ENCODE measurements at places on chromosomes 12 and 14.

DNA sequence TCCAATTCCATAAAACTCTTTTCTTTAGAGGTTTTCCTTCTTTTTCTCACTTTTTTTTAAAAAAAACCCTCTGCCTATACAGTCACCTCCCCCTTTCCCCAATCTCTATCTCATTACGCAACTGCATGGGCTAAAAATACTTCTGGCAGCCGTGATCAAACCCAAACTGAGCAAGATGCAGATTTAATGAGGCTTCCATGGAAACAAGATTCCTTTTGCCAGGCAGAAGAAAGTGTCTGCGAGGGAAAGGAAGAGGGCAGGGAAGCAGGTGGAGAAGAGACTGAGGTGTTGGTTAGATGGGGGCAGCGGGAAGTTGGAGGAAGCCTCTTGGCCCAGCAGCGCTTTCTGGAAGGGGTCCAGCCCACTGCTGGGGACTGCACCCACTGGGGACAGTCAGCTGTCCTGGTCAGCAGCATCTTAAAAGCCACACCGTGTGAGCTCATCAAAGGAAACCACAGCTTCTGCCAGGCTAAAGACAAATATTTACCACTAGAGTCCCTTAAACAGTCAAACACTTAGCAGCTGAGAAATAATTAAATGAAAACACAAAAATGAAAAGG, 90.4 kb downstream of the SLC8A3 start:
- no peak for DNase-seq

- no peak for DNase-seq
These were observed 380.0 kb downstream of the DIO2 start for GRCh38 chr14:79831195-79831892.

GRCh38 chr14:93592786-93593185, 162.0 kb downstream of the UNC79 start:
- no peak for DNase-seq

DNA sequence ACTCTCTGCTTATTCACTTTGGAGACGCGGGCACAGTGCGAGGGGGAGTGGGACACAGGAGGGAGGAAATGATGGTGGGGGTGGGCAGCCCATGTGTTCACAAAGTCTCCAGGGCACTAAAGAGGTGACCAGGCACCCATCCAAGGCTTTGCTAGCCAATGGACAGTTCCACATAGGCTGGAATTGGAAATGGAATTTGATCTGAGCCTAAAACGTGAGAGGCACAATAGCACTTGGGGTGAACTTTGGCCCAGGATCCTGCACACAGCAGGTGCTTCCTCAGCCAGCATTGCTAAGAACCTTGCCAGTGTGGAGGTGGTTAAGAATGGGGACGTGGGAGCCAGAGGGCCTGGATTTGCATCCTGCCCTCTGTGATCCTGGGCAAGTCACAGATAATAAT, 193.8 kb downstream of the CHST11 start:
- no peak for DNase-seq

DNA sequence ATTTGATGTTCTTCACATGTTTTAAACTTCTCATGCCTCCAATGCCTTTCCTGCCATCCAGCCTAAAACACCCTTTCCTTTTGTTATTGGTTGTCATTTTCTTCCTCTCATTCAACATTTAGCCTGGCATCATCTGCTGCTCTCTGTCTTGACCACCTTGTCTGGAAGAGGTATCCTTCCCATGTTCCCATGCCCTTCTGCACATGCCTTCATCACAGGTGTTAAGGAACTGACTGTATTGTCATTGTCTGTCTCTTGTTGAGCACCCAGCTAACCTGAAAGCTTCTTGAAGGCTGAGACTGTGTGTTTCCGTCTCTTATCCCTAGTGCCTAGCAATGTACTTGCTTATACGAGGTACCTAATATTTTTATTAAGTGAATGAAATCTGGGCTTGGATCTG, 4.5 kb upstream of the LRP1 start:
- no peak for DNase-seq

DNA sequence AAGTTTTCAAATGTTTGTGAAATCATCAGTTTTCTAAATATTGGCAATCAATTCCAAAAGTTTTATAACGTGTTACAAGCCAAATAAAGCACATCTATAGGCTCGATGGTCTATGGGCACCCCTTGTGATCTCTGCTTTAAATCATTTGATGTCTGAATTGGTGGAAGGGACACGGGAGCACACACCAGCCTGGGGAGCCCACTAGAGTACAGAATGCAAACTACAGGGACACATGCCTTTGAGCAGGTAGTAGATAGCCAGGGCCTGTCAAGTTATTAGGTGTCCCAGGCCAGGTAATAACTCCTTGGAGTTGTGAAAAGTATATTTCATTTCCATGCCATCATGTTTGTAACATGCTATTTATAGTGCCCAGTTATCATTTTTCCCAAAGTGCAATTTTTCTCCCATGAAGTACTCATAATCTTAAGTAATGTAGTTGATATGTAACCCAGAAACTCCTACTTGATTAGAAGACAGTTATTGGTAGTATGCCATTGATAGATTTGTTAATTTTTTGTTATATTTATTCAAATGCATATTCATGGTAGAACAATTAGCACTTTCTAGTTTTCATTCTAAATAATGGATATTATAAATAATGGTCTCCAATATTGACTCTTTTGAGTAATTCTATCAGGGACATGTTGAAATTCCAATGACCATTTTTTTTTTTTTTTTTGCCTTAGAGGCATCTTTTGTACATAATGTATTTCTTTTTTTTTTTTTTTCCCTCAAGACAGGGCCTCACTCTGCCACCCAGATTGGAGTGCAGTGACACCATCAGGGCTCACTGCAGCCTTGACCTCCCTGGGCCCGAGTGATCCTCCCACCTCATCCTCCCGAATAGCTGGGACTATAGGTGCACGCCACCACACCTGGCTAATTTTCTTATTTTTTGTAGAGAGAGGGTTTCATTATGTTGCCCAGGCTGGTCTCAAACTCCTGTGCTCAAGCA, 96.9 kb upstream of the FGD4 start:
- DNase-seq, result no peak

DNA sequence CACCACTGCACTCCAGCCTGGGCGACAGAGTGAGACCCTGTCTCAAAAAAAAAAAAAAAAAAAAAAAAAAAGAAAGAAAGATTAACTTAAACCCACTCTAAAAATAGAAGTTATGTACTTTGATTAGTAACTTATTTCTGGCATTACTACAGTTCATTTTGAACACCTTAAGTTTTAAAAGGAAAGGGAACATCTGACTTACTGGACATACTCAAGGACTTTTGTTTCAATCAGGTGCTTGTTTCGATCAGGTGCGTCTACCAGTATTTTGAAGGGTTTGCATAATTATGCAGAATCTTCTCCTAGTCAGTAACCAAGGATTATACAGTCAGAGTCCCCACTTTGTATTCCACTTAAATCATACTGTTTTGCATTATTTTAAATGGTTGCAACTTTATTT, 105.6 kb downstream of the DERA start:
- no peak for DNase-seq

GRCh38 chr12:109639151-109639872, 65.7 kb downstream of the MVK start:
- no peak for DNase-seq

GRCh38 chr12:28144059-28144458, 46.2 kb upstream of the CCDC91 start:
- DNase-seq, result no peak

DNA sequence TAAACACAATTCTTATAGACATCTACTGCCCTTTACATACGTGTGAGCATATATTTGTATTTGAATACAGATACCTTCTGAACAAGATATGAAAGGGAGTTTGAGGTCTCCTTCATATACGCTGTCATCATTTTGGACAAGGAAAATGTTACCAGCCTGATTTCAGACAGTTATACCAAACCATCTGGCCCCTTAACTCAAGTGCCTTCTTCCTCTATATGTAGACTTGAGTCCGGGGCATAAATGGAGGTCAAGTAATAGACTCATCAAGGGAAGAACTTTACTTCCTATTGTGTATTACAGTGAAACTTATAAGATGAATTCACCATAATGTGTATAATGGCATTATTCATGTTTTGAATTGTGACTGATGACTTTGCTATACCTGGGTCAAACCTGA, 52.2 kb downstream of the FAR2 start:
- DNase-seq, result no peak

- DNase-seq, result no peak
These were observed 154.5 kb downstream of the PHLDA1 start for GRCh38 chr12:75876832-75877762.

DNA sequence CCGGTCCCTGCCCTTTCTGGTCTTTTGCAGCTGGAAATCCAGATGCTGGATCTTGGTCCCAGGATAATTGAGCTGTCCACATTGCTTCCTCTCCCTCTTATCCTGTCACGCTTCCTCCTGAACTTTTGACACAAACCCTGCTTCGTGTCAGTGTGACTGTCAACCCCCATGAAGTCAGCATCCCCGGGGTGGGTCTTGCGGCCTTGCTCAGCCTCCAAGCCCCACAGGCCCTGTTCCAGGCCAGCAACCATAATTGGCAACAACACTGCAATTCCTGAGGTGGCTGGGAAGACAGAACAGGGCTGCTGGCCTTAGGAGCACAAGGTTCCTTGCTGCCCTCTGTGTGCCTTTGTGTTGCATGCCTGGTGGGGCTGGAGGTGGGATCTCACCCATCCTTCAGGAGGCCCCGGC, 74.9 kb downstream of the NTF3 start:
- no peak for DNase-seq

- no peak for DNase-seq
These were observed 128.0 kb upstream of the PLXNC1 start for GRCh38 chr12:94020335-94020734.

GRCh38 chr12:27009881-27010301, 4.3 kb downstream of the TM7SF3 start:
- no peak for DNase-seq

- no peak for DNase-seq
These were observed 400.5 kb downstream of the ETNK1 start for GRCh38 chr12:23025372-23026016.

- no peak for DNase-seq
These were observed 16.0 kb upstream of the SELPLG start for GRCh38 chr12:108649669-108650068.

DNA sequence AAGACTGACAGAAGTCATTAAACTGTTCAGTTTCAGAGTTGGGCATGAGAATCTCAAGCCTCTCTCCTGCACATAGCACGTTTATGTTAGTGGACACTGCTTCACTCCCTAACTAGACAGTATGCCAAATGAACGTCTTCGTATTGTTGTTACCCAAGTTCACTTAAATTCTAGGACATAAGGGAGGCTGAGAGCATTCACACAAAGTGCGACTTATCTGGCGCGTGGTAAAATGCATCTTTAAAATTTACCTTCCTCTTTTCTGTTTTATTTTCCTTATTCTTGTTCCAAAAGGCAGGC, 166.3 kb downstream of the AKAP6 start:
- DNase-seq, result no peak

GRCh38 chr12:109892748-109893147, 7.3 kb upstream of the TCHP start:
- no peak for DNase-seq

DNA sequence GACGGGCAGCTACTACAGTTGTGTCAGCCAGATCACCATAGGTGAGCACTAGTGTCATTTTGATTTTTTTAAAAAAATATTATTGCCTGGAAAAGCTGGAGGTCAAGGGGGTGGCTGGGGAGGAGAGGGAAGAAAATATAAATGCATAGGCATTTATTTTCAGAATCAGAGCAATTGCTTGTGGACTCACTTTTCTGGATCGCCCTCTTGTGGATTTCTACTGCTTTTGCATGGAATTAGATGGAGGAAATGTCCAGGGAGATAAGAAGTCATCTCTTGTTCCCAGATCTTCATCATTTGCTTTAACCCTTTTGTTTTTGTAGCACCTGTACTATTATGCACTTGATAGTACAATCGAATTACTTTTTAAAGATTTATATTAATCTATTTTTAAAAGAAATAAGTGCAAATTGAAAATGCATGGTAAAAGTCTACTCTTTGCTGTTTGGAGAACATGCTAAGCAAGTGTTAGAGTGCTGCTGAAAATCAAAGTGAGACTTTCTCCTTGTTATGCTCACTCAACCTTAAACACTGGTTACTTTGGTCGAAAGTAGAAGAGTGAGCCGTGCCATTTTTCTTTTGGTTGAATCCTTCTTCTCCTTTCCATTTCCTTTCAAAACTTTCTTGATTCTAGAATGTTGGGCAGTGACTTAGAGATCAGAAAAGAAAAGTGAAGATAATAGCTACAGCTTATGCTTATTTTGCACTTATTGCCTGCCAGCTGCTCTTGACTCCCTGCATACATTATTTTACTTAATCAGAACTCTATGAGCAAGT, 60.6 kb upstream of the ANO4 start:
- DNase-seq, result no peak

GRCh38 chr12:4157122-4157521, 116.4 kb upstream of the CCND2 start:
- DNase-seq, result no peak

DNA sequence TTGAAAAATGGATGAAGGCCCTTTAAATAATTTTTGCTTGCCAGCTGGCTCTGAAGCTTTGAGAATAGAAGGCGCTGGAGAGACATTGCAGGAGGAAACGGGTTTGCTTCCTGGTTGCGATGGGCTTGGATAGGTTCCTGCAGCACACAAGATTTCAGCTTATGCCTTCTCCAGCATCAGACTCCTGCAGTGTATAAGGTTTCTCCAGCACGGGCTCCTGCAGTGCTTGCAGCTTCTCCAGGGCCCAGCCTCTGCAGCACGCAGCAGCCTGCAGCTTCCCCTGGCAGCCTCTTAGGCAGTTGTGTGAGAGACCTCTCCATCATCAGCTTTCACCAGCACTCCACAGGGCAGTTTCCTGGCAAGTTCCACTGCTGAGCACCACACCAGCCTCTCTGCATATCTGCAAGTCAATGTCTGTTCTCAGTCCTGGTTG, 78.7 kb upstream of the ZDHHC17 start:
- DNase-seq, result no peak

DNA sequence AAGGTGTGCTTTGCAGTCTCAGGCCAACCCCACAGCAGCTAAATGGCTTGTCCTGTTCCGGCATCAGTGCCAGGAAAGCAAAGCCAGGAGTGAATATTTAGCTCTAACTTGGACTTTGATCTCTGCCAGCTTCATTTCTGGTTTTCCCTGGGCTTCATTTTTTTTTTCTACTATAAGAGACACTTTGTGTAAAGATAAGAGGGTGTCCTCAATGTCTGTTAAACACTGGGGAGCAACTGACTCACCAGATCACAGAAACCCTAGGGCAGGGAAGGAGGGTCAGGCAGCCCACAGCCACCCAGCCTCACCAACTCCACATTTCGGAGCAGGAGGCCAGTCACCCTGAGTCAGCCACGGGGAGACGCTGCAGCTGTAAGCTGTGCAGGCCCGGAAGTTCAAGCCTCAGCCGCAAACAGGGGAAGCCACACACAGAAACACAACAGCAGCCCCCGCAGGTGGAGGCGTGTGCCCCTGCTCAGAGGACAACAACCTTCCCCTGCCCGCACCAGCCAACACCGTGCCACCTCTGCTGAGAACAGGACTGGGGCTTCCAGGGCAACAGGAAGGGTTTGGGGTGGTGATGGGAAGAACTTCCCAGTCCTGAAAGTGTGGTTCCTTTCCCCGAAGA, 6.3 kb downstream of the TNFRSF1A start:
- no peak for DNase-seq

GRCh38 chr12:53538209-53538689, 31.0 kb upstream of the NPFF start:
- no peak for DNase-seq

GRCh38 chr14:23125011-23125410, 6.0 kb upstream of the CEBPE start:
- DNase-seq, result no peak

- DNase-seq, result no peak
These were observed 767.7 kb downstream of the DIO2 start for GRCh38 chr14:79443602-79444001.

- no peak for DNase-seq
These were observed 5.5 kb downstream of the DDIT3 start for GRCh38 chr12:57514720-57515407.

GRCh38 chr12:57838594-57839302, 7.8 kb downstream of the CTDSP2 start:
- DNase-seq, result no peak

Measured in frontal cortex (tissue), 4 donors.